Activated gamma-delta T cell treated with Interleukin-2 at 50 U/mL for 16 hours (primary cell): ENCODE measurements at places on chromosomes 4 and X.

GRCh38 chrX:73400136-73400748 lies 46.6 kb upstream of the CDX4 start:
- DNase-seq: no peak

- no peak for DNase-seq
Observed at GRCh38 chrX:72021975-72022374, 109.7 kb downstream of the RTL5 start.

GRCh38 chr4:138487230-138487629 lies 245.1 kb upstream of the SLC7A11 start:
- DNase-seq: no peak

GRCh38 chr4:153159728-153160221 lies 44.5 kb upstream of the TRIM2 start:
- DNase-seq: no peak

GRCh38 chrX:20414762-20415445 lies 148.2 kb upstream of the RPS6KA3 start:
- peak; percentile 16 for DNase-seq

DNA sequence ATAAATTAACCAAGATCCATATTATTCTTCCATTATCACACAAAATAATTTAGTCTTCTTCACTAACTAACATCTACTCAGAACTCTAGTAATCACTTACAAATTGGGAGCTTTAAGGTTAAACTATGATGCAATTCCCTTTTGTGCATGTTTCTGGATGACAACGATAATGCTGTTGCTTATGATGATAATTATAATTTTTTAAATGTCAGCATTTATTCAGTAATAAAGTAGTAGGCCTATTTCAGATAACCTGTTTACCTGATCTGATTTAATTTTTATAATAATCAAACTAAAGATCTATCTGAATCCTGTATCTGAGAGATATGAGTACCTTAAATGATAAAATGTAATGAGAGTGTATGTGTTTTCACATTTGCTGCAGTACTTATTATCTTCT lies 507.8 kb upstream of the GRID2 start:
- DNase-seq: no peak

GRCh38 chrX:66638591-66639500 lies at the start of gene EDA2R:
TSS of gene EDA2R (minus strand) at chrX:66639078. CDS start at chrX:66616020, 23,058 bp downstream.
- no peak for DNase-seq

- DNase-seq: no peak
Observed at GRCh38 chrX:46461660-46462191, 83.5 kb downstream of the ZNF674 start.

GRCh38 chrX:28609917-28610613 lies 22.8 kb downstream of the IL1RAPL1 start:
- DNase-seq: no peak

GRCh38 chrX:69362354-69362753 lies 141.8 kb upstream of the NALF2 start:
- no peak for DNase-seq

DNA sequence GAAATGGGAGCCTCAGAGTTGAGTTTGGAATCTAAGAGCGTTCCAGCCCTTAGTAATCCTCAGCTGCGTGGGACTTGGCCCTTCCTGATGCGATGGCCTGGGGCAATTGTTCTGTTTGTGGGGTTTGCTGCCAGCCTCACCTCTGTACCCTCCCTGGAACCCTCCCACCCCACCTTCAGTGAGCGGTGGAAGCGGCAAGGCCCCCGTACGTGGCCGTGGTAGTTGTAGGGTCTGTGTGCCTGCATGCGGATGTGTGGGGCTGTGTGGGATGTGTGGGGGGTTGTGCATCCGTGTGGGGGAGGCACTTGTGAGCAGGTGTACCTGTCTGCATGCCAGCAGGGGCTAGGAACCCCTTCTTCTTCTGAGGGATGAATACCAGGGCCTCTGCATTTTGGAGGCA lies 65.4 kb upstream of the ADRA2C start:
- DNase-seq: no peak

GRCh38 chr4:186887291-186887700 lies 163.6 kb upstream of the FAT1 start:
- no peak for DNase-seq

DNA sequence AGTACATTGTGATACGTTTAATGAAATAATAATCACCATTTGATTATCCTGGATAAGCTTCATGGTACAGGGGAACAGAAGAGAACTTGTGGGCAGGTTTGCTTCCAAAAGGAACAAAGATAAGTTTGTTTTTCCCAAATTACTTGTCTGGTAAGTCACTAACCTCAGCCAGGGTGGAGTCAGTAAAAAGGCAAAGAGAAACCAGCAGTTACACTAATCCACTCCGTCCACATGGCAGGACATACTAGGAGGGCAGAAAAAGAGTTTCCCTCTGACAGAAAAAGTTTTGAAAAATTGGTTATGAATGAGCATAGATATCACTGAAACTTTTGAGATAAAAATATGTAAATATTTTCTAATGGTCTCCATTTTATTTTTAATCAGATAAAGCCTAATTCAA lies 285.9 kb downstream of the IL15 start:
- DNase-seq: no peak

DNA sequence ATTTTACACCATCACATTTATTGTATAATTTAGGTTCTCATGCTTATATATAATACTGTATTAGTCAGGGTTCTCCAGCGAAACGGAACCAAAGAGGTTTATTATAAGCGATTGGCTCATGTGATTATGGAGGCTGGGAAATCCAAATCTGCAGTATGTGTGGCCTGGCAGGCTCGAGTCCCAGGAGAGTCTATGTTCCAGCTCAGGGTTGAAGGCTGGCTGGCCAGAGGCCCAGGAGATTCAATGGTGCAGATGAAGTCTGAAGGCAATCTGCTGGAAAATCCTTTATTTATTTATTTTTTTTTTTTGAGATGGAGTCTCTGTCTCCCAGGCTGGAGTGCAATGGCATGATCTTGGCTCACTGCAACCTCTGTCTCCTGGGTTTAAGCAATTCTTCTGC lies 63.0 kb upstream of the WDFY3 start:
- no peak for DNase-seq

DNA sequence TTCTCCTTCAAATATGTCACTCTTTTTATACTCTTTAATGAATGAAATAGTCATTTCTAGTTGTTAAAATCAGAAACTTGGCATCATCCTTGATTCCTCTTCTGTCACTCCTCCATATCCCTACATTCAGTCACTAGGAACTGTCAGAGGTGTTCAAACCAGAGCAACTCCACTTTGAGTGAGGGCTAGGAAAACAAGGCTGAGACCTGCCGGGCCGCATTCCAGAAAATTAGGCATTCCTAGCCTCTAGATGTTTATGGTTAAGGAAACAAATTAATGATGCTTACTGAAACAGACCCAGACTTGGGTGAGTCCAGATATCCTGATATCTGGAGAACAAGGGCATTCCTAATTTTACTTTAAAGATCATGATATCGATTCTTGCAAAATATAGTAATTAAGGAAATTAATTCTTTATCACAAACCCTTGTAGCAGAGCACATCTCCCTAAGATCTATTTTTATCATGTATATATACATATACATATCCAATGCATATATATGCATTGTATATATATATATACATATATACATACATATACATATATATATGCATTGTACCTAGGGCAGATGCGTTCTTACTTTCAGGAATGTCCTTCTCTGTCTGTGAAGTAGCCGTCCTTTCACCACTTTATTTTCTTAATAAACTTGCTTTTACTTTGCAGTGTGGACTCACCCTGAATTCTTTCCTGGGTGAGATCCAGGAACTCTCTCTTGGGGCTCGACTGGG lies 98.4 kb upstream of the GC start:
- DNase-seq: no peak

GRCh38 chr4:77833126-77833724 lies 14.1 kb upstream of the CNOT6L start:
- no peak for DNase-seq

DNA sequence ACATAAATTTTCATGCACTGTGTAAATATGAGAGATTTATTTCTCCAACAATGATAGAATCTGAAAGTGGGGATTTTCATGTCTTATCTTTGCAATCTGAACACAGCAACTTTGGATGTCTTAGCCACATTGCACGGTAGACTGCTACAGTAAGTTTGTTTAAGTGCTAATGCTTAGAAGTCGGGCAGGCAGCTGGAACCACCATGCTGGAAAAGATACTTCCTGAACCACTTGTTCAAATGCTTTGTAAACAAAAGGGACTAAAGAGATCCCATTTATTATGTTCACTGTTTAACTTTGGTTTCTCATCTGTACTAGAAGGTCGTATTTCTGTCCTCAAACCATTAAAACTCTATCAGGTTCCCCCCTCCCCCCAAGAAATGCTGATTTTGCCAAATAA lies 555.9 kb upstream of the DIPK2B start:
- no peak for DNase-seq

GRCh38 chr4:152090543-152090942 lies 329.7 kb upstream of the GATB start:
- DNase-seq: peak; percentile 34

DNA sequence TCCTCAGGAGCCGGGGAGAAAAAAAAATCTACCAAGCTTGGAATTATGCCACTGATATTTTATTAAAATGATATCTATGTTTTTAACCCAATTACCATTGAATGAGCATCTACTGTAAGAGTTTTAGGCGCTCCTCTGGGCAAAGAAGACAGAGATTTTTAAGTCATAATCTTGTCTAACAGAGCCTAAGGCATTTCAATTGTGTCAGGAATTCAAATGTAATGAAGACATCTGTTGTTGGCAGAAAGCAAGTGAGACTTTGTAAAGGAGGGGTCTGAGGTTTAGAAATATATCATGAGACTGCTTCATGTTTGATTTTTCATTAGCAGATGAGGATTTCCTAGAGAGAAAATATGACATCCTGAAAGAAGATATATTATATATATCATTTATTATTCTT lies 1158.1 kb downstream of the FSTL5 start:
- DNase-seq: no peak

DNA sequence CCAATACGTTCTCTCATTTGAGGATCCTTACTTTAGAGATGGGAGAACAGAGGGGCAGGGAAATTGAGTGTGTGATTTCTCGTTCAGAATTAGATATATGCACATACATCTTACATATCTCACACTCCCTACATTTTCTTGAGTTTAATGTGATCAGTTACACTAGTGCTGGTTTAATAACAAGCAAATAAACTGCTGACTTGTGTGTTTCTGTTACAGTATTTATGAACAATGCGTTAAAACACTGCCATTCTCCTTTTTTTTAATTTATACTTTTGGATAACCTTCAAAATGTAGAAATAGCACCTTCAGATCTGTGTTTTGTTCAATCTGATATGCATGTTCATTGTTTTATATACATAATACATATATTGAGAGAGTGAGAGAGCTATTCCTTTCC lies 130.1 kb downstream of the KLHL8 start:
- no peak for DNase-seq

DNA sequence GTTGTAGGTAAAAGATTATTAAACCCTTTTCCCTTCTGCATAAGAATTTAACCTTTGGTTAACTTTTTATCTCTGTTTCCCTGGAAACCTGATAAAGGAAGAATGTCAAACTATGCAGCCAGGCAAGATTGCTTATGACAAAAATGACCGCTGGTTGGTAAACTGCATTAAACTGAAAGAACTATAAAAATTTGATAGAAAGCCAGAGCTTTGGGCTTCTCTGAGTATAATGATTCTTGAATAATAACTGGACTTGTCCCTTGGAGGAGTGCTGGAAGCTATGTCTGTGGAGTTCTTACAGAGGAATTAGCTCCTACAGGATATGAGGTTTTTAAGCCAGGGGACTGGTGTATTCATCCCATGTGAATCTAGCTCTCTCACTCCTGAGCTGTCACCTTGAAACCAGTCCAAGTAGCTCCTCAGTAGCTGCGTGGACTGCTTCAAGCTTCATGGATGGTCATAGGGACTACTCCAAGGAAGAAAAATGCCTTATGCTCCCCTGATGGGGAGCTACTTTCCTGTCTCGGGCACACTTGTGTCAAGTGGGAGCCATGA lies 52.0 kb downstream of the RASL11B start:
- no peak for DNase-seq

DNA sequence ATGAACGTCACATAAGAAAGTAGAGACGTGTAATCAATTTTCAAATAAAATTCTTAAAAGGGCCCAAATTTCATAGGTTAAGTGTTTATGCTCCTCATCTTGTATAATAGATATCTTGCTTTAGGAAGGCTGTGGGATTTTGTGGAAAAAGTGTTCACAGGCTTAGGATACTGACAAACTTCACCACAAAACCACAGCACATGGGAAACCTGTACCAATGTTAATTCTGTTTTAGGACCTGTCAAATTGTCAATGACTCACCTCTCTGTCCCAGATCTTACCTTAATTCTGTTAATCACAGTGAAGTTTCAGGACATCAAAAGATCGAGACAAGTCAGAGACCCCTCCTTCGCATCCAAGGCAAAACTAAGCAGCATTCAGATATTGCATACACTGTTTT lies 24.2 kb downstream of the FGFBP1 start:
- no peak for DNase-seq

DNA sequence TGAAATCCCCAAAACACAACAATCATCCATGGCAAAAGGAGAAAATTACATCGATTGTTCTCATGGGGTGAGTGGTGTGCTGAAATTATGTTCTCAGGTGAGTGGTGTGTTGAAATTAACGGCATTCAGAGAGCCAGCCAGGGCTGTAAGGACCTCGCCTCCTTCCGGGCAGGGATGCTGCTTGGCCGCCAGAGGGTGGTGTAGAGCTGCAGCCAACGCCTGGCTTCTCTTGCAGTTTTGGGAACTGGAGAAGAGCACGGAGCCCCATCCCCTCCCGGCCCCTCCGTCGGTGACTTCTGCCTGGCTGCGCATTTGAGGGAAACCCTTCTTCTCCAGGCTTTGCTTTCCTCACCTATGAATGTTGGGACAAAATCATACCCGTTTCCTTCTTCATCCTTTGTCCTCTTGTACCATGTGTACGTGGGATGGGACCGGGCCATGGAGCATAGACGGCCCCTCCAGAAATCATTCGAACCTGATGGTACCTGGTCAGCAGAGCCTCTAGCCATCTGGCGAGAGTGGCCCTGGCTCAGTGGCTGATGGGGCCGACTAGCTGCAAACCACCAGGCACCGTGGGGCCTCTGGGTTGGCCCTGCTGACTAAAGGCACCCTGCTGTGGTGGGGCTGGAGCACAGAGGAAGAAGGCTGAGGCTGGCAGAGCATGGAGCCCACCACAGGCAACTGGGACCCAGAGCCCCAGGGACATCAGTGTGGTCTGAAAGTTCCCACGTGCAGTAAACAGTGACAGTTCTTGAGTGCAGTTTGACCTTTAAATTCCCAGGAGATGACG lies 28.4 kb downstream of the TRMT44 start:
- DNase-seq: no peak

DNA sequence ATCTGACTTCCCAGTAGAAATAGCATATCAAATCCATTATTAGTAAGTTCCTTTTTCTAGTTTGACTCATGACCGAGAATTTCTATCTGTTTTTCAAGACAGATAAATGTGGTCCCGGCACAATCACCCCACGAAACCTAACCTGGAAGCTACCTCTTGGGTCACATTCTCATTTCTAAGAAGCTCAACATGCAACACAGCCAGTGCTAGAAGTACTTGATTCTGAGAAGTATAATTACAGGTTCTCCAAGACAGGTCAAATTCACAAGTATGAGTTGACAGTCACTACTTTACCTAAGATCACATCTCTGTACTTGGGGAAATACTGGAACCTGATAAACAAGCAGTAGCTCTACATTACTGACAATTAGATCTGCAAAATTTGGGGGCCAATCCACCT lies 54.0 kb upstream of the PLAC1 start:
- DNase-seq: no peak

- no peak for DNase-seq
Observed at GRCh38 chr4:180363815-180364214, 1879.4 kb upstream of the TENM3 start.

- no peak for DNase-seq
Observed at GRCh38 chr4:18690291-18690955, 668.9 kb upstream of the LCORL start.
